NCI-H1694 (cell line): ENCODE measurements at places on chromosomes 6 and 20.

DNA sequence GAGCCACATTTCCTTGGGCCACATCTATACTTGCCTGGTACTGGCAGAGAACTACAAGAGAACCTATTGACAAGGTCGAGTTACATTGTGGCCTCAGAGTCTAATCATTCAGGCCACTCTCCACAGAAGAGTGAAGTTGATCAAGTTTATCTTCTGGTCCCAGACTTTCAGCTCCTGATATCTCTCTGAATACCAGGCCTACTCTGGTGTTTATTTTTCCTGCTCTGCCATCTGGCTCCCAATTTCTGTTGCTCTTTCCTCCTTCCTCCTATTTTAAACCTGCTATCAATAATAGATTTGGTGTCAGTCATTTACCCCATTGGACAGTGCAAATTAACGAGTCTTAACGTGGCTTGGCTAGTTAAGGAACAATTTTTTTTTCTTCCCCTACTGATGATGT lies 46.6 kb downstream of the SCGN start:
- DNase-seq = no peak

- no peak for DNase-seq
These were observed 9.4 kb downstream of the MAS1 start for GRCh38 chr6:159899994-159900745.

DNA sequence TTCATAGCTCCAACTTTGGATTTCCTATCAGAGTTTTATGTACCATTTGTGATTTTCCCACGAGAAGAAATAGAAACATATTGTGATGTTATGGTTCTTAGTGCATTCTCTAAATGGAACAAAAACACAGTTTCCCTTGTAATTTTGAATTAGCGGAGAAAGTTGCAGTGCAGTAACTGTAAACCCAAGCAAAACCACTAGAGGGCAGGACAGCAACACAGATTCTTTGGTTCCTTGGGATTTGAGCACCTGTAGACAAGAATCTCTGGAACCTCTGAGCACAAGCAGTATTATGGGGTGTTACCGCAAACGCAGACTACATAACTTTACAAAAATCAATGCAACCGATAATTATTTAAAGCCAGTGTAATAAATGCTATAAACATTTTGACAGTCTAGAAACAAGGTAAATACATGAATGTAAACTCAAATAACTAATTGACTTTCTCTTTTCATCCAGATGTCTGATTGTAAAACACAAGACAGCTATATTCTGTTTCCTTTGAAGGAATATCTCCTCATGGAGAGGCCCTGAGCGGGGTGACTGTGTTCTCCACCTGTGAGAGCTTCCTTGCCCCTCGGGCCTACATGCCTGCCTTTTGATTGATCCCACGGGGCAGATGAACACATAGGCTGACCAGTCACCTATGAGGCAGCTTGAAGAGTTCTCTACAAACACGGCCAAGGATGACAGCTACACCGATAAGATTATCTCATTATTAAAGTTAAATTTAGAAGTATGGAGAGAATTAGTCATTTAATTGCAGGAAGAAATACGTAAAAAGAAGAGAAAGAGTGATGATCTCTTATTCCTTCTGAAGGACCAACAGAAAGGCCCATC lies 67.5 kb upstream of the COL21A1 start:
- peak; percentile 11 for DNase-seq

GRCh38 chr6:150203871-150204545 lies 61.2 kb downstream of the PPP1R14C start:
- DNase-seq = no peak

DNA sequence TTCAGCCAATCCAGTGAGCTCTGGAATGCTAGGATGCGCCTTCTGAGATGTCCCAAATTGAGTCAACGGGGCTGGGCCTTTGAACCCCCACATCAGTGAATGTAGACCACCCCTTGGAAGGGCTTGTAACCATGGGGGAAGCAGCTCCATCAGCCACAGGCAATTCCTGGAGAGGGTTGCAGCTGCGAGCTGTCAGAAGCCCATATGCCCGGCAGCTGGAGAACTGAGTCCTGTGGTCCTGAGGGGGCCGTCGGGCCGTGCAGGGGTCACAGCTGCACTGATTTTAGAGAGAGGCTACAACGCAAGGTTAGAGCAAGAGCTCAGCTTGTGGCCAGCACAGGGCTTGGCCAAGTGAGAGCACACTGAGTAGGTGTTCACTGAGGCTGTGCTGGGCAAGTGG lies 121.3 kb downstream of the TOX2 start:
- no peak for DNase-seq

DNA sequence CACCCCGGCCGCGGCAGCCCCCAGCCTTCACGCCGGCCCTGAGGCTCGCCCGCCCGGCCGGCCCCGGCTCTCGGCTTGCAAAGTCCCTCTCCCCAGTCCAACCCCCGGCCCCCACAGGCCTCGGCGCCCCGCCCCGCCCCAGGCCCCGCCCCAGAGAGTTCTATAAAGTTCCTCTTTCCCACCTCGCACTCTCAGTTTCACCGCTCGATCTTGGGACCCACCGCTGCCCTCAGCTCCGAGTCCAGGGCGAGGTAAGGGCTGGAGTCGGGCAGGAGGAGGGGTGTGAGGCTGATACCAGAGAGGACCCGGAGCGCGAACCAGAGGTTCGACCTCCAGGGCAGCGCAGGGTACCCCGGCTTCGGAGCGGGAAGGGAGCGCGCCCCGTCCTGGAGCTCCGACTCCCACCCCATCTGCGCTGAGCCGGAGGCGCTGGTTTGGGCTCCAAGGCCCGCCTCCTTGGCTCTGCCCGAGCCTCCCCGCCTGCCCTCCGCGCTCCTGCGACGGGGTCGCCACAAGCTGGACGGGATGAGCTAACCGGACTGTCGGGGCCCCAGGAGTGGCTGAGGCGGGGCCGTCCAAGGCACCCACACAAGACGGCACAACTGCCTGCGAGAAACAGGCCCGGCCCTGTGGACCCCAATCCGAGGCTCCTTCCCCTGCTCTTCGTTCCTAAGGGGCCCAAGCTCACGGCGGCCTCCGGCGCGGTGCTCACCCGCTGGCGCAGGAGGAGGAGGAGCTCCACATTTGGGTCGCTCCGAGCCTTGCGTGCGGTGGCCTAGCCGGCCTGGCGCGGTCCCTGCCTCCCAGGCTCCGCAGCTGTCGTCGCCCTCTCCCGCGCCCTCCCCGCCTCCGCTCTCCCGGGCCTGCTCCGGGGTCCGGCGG lies at the start of gene IRF4:
TSS of gene IRF4 (plus strand) at position 194 of the 882 bp plus-strand sequence. CDS start 1,401 bp downstream, outside the sequence.
- no peak for DNase-seq

DNA sequence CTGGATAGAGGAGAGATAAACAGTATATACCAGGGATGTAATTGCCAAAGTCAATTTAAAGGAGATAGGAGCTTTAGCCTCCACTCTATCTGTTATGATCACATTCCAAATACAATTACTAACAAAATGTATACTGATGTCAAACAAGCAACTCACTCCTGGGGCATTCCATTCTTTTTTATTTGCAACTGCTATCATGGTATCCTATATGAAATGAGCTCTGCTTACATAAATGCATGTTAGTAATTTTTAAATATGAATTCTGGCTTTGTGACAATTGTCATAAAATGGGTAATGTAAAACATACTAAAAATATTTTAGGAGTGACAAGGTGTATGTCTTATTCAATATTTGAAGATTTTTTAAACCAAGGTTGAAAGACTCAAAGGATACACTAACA lies 751.1 kb downstream of the HACE1 start:
- DNase-seq = no peak

- DNase-seq = no peak
These were observed 90.4 kb downstream of the MAP3K7 start for GRCh38 chr6:90496258-90497016.

GRCh38 chr20:39993742-39994141 lies 695.3 kb downstream of the MAFB start:
- peak; percentile 33 for DNase-seq

DNA sequence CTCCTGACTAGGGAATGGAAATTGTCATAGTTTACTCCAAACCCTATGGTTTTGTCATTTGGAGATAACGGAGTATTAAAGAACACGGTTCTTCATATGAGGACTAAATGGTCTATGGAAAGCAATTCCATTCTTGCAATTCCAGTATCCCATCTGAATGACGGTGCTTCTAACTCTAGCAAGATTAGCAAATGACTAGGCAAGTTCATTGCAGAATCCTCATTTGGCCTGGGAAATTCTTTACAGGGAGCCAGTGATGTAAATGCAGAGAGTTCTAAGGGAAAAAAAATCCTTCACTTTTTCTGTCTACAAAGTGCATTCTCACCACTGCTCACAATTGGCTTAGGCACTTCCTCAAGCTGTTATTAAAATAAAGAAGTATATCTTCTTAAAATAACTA lies 111.5 kb downstream of the MOXD1 start:
- no peak for DNase-seq

- DNase-seq = no peak
These were observed 197.9 kb downstream of the TFAP2C start for GRCh38 chr20:56826705-56827665.

DNA sequence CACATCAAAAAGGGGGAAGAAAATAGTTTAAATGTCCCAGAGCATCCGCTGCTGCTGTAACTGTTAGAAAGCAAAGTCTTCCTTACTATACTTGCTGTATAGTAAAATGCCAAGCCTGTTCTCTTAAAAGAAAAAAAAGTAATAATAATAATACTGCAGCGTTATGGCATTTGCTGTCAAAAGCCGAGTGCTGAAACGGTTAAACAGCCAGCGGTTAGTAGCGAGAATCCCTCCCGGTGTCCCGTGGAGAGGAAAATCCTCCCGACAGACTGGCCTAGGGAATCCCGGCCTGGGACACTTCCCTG lies 19.5 kb upstream of the NFATC2 start:
- no peak for DNase-seq

GRCh38 chr20:19492687-19493336 lies 265.2 kb upstream of the RIN2 start:
- no peak for DNase-seq

DNA sequence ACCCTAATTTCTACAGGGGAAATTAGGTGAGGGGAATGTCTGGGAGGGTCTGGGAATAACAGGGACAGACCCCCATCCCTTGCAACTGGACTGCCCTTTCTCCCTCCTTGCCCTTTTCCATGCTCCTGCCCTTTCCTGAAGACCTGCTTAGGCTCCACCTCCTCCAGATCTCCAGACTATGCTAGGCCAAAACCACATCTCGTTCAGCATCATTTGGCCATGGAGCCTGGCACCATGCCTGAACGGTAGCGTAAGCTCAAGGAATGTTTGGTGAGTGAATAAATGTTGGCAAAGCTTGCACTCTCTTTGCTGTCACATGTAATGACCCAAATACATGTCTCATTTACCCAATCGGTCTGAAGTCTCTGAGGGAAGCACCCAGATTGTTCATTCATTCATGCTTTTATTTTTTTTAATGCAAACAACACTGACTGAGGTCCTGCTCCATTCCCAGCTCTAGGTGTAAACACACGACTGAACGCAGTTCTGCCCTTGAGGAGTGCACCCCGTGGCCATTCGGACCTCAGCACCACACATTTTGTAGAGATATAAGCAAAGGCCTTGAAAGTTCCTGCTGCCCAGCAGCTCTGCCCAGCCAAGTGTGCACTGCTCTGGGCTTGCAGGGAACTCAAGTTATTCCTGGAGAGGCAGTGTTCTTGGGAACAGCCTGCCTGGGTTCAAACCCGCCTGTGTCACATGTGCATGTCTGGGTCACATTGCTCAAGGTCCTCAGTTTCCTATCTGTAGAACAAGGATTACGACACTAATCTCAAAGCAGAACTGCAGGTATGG lies 1.1 kb upstream of the GRM4 start:
- no peak for DNase-seq

GRCh38 chr20:48265791-48266190 lies 480.5 kb upstream of the SULF2 start:
- DNase-seq = no peak

DNA sequence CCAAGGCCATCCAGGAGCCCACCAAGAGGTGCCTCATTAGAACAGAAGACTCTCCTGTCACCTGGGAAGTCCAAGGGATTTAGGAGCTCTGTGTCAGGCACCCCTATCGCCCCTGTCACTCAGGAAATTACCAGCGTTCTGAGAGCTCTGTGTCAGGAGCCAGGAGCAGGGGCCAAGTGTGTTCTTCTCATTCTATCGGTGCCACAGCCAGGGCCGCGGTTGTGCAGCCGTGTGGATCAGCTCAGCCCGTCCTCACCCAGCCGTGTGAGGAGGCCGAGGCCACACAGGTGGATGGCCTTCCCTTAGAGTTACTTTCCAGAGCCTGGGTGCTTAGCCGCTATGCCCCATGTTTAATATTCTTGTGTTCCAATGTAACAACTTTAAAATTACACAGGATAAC lies 9.8 kb downstream of the MTG2 start:
- DNase-seq = no peak

DNA sequence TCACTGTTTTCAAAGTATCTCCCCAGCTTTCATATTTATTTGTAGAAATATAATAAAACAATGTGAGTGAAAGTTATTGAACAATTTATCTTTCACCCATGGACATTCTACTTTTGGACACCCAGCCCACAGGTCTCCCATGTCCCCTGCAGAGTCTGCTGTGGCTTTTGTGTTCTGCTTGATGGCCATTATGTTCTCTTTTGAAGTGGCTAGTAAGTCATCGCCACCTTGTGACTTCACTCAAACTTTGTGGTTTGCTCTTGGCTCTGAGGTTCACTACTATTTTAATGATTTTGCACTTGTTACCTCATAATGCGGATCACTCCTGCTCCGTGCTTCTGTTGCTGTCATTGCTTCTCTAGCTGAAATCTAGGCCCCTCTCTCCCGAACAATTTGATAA lies 10.2 kb upstream of the DEFB113 start:
- no peak for DNase-seq

DNA sequence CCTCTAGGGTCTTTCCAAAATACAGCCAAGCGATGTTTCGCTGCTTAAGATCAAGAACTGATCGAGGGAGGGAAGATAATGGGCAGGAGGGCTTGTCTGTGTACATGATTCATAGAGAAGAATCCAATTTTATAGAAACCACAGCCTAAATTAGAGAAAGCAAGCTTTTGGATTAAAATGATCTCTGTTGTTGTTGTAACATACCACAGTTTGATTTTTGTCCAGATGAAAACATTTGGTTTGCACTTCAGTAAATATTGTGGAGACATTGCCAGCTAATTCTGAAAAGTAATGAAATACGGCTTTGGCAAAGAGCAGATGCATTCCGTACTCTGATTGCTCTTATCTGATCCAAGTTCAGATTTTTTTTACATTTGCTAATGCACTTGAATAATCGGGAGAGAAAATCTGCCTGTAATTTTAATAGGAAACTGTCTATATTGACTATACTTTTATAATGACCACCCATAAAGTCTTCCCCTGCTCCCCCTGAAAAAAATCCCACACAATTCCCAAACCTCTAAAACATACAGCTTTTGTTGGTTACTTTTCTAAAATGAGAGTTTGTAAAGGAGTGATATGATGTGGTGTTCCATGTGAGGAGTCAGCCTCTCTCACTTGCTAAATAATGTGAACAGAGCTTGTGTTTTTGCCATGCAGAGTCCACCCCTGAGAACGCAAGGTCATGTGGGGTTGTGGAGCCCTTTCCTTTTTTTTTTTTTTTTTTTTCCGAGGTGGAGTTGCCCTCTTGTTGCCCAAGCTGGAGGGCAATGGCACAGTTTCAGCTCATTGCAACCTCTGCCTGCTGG lies 199.9 kb downstream of the DTNBP1 start:
- no peak for DNase-seq

DNA sequence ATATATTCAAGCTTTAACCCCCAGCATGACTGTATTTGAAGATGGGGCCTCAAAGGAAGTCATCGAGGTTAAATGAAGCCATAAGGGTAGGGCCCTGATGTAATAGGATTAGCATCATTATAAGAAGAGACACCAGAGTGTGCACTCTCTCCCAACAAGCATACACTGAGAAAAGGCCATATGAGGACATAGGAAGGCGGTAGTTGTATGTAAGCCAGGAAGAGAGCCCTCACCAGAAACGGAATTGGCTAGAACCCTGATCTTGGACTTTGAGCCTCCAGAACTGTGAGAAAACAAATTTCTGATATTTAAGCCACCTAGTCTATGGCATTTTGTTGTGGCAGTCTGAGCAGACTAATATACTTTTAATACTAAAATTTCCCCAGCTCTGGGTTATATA lies 150.1 kb upstream of the STXBP5 start:
- DNase-seq = no peak
